GOT3 (cell line): ENCODE measurements at places on chromosomes 13 and 19.

DNA sequence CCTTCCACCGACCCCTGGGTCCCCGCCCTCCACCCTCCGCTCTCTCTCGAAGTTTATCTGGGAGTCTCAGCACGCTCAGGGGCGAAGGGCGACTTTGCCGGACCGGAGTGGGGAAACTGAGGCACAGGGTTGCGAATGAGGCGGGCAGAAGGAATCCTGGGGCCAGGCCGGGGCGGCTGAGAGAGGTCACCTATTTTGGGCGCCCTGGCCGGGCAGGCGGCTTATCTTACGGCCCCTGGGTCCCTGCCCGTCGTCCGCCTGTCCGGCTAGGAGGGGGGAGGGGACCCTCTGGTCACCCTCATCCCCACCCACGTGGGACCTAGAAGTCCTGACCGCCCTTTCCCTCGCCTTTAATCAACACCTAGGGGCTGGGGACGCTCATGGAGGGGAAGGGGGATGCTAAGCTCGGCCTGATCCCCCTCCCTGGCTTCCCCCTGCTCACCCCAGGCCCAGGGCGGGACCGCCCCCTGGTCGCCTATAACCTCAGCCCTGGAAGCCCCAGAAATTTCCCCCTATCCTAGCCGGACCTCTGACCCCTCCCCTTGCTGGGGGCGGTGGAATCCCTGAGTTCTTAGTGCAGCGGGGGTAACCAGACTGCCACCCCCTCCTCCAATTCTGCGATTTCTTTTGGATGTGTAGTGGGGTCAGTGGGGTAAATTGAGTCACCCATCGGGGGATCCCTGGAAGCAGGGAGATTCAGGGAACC lies 556 bp downstream of the TRIP10 start:
- DNase-seq: no peak

- DNase-seq: no peak
Measured at GRCh38 chr13:85019121-85019520, 780.1 kb downstream of the SLITRK6 start.

GRCh38 chr19:27779954-27780353 lies 1433.0 kb downstream of the UQCRFS1 start:
- DNase-seq: no peak

DNA sequence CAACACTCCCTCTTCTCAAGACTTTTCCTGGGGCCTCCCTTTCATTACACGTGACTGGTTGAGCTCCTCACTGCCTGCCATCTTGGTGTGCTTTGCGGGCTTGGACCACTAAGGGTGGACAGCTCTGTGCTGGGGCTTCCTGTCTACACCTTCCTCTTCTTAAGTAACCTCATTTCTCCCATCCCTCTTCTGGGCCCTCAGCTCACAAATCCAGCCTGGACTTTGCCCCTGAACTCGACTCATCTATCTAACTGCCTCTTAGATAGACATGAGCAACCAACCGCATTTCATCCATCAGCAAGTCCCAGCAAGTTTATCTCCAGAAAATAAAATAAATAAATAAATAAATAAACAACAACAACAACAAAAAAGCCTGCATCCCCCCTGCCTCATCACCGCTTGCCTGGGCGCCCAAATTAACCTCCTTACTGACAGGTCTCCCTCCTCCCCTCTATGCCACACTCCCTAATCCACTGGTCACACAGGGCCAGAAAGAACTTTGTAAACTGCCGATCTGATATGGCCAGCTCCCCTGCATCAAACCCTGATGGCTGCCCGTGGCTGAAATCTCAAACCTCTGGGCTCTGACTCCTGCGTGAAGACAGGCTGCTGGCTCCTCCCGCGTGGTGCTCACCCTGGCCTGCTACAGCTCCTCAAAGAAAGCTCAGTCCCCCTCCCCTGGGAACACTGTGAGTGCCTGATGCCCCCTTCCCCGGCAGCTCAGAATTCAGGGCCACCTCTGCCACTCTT lies 7.8 kb downstream of the ISOC2 start:
- DNase-seq: no peak

DNA sequence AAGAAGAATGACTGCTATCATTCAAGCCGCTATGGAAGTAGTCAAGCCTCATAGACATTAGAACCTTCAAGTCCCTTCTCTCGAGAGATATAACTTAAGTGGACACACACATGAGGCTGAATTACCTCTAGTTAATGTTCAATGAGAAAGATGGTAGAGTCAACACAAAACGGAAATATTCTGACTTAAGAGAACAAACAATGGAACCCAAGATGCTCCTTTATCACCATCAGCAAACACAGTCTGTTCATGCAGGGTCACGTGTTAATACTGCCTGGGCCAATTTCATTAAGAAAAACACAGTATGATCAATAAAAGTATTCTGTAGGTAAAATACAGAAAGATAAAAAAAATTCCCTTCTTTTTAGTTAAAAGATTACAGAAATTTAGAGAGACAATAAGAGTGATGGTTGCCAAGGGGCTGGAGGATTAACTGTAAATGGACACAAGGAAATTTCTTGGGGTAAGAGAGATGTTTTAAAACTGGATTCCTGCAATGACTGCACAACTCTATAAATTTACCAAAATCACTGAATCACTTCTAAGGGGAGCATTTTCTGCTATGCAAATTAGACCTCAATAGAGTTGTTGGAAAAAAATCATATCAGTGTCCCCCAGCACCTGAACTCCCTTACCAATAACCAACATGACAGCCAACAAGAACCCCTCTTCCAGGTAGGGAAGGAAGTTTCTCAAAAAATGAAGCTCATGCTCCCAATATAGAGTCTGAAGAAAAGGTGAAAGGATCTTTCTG lies 256.6 kb downstream of the ABCC4 start:
- no peak for DNase-seq
